NCI-H1436 (cell line): ENCODE measurements at places on chromosomes 3 and 15.
A peak's percentile ranks its signal among the peaks of the same experiment; 100 is the strongest.

GRCh38 chr3:126446791-126447190 is 28.9 kb downstream of the ZXDC start:
- DNase-seq, result peak; percentile 3

- DNase-seq, result no peak
Observed at GRCh38 chr3:54963641-54964040, 35.8 kb upstream of the LRTM1 start.

DNA sequence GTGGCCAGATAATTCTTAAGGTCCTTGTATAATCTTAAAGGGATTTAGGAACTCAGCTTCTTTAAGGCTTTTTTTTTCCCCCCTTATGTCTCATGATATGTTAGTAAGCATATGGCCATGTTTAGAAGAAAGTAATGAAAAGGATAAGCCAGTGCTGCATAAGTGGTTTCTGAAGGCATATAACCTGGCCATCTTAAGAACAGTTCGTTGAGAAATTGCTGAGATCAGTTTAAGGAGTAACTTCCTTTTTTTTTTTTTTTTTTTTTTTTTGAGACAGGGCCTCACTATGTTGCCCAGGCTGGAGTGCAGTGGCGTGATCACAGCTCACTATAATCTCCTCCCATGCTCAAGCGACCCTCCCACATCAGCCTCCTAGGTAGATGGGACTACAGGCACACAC is 51.7 kb downstream of the UBE2E2 start:
- DNase-seq, result no peak

DNA sequence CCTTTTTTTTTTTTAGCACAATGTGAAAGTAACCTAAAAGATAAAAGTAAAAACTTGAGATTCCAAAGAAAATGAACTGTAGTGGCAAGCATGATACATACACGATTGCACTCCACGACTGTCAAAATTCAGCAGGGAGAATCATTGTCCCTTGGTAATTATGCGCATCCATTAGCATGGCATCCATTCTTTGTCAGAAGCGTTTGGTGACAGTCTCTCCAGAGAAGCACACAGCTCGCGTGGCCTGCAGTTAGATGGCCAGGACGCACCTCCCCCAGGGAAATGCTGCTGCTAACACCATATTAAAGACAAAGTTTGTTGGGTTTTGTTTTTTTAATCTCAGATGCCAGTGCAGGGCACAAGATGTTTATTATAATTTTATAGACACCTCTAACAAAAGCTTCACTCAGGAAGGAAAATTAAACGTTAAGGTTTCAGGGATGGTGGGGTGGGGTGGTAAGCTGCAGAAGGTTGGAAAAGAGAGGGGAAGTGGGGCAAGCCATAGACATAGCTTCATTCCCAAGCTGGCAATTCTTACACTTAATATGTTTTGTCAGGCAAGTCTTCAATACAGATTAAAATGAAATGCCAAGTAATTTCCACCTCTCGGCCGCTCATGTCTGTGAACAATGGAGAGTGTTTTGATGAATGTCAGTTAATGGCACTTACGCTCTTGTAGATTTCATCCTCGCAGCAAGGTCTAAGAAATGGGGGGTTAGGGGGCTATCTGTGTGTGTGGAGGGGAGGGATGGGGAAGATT is 142.8 kb upstream of the TOPAZ1 start:
- DNase-seq, result no peak

- no peak for DNase-seq
Observed at GRCh38 chr3:159916052-159916451, 72.6 kb upstream of the IL12A start.

DNA sequence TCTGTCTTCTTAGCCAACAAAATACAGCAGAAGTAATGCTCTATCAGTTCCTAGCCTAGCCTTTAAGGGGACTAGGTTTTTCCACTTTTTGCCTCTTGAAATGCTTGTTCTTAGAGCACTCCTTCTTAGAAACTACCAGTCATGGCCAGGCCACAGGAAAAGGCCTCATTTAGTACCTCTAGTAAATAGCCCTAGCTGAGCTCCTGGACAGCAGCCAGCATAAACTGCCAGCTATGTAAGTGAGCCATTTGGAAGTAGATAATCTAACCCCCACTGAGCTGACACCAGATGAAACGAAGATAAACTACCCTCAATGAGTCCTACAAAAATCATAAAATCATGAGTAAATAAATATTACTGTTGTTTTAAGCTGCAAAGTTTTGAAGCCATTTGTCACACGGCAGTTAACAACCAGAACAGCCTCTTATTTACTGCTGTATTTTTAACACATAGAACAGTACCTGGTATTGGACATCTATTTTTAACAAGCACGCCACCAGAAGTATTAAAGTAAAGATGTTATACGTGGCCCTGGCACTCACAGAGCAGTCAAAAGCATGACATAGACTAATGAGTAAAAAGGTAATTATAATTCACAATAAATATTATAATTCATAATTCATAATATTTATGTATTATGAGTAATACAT is 12.0 kb downstream of the TBC1D5 start:
- no peak for DNase-seq

DNA sequence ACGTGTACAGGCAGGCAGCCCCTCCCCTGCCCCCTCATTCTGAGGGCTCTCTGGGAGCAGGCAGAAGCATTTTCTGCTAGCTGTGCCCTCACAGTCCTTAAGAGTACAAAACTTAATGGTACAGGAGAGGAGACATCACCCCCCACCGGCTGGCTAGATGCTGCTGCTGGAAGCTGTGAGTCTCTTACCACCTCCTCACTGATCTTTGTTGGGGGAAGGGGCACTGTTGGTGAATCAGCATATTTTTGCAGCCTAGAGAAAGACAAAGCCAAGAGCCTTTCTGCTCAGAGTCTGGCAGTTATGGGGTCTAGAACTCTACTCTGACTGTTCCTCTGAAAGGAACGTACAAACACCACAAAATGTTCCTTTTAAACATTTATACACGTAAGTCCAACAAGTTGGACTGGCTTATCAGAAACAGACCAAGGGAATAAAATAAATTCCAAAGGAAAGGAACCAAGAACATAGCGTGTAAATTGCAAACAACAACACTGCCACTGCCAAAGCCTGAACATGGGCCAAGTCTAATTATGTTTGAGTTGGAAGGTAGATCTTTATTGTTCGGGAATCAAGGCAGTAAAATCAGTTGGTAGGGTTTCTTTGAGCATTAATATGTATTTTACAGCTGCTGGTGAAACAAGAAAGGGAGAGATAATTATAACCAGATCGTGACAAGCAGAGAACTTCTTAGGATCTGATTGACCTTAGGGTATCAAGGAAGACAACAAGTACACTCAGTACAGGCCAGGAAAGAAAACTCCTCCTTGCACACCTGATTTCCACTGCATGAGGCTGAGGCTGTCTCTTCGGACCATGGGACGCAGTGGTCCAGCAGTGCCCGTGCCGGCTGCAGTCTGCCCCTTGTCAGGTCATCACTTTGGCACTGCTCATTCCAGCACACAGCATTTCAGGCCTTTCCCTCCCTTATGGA is 27.4 kb downstream of the CLK3 start:
- DNase-seq, result peak; percentile 18

DNA sequence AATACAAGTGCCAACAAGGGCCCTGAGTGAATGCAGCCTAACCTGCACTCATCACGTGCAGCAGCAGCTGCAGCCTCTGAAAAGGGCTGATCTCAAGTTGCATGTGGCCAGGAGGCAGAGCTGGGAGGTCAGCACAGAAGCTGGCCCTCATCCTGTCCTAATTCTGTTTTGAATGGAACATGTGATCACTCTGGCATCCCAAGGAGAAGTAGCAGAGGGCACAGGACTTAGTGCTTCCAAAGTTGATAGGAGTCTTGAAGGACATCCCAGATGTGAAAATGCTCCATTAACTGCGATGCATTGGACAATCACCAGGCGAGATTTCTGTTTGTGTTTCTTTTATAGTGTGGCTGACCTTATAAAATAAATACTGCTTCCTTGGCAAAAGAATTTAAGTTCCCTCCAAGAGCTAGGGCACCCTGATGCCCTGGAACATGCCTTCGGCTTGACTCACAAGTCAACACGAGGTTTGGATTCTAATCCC is 31.6 kb upstream of the STAG1 start:
- DNase-seq, result no peak

DNA sequence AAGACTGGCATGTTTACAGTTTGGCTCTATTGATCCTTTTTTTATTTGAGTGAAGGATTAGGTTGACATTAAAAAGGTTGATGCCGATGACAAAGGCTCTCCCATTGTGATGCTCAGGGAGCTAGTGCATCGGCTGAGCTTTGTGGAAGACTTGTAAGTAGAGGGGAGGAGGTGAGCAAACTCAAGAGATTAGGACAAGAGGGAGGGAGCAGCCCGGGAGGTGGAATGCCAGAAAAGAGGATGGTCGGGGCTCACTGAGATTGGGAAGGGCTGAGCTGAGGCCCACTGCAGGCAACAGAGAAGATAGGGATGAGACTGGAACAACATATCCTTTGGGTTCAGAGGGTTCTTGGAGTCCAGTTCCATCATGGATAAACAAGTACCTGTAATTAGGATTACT is 26.5 kb upstream of the PSMD6 start:
- no peak for DNase-seq

DNA sequence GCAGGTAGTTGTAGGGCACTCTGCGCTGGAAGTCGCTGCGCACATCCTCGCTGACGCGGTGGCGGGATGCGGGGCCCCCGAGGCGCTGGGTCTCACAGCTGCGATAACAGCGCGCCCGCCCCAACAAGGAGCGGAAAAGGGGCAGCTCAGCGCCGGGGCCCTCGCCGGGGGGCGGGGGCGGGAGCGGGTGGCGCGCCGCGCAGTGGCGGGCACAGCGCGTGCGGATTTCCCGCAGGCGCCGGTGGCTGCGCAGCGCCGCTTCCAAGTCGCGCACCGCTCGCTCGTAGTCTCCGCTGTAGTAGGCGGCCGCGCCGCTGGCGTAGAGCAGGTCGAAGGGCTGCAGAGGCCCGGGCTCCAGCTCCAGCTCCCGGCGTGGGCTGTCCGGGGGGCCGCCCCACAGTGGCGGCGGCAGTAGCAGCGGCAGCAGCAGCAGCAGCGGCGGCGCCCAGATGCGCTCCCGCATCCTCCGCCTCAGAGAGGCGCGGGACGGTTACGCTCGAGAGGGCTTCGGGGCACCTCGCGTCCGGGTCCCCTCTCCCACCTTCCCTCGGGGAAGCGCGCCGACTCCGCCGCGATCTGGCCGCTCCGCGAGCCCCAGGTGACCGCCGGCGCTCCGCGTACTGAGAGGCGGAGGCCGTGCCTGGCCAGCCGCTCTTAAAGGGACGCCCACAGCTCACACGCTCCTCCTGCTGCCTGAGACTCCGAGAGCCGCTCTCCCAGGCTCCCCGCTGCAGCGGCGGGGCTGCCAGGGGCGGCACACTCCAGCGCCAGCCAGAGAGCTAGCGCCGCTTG is at the start of gene P3H2:
Gene P3H2, minus strand, starts transcription at position 629 of the 792 bp plus-strand sequence. Its CDS starts 166 bp downstream, at position 463.
- DNase-seq, result peak; percentile 68

DNA sequence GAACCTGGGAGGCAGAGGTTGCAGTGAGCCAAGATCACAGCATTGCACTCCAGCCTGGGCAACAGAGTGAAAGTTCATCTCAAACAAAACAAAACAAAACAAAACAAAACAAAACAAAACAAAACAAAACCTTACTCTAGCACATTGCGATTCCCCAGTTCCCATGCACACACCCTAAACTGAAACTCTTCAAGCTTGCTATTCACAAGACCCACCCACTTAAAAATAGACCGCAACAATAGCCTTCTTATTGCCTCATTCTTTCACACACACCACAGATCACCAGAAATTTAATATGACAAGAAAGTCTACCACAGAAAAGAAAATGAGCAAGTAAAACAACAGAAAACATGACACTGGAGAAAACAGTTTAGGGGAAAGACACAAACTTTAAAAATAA is 598.4 kb downstream of the FHIT start:
- no peak for DNase-seq

DNA sequence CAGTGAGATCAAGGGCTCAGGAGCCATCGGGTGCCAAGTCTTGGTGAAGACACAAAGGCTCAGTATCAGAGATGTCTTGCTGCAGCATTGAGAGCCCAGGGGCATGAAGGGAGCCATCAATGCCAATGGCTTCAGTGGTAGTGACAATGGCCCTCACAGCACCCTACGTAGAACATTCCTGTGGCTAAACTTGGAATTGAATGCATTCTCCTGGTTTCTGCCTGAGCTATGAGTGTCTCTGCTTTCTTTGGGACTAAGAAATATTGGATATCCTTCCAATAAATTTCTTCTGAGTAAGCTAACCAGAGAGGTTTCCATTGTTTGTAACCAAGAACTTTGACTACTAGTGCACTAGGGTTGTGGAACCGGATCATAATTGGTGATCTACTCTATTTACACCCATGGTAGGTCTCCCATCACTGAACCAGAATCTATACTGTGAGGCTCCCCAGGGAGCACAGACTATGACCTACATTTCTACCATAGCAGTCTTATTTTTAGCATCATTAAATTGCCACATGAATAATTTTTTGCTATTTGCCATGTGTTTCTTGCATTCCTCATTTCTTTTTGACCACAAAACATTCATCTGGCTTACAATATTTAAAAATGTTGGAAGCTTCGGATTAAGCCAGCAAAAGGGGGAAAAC is 31.6 kb upstream of the PDZRN3 start:
- no peak for DNase-seq

DNA sequence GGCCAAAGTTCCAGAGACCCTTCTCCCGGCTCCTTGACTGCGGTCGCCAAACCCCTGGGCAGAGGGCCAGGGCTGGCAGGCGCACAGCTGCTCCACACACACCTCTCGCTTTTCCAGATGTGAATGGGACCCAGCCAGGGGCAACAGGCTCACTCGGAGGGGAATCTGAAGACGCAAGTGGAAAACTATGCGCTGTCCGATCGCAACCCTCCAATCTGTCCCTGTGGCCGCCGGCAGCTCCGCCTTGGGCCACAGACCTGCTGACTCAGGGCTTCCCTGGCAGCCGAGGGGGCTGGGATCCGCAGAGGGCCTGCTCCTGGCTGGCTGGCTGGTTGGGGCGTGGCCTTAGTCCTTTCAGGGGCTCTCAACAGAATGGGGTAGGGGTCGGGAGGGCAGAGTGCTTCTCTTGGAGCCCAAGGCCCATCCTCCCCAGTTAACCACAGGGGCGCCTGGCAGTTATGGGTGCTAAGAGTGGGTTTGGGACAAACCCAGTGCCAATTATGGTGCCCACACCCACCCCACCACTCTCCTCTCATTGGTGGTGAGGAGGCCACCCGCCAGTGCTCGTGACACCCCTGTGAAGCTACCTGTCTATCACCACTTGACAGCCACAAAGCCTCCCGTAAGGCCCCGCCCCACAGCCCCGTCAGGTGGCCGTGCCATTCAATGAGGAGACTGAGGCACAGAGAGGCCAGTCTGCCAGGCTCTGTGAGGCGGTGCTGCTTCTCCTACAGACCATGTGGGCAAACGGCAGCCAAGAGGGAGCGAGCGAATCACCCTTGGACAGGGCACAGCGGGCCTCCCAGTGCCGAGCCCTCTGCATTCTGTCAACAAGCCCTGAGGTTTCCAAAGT is 53.8 kb downstream of the IQSEC1 start:
- DNase-seq, result no peak
